Activated T-cell treated with anti-CD3 and anti-CD28 coated beads for 24 hours (primary cell): ENCODE measurements at places on chromosomes 4 and X.

GRCh38 chr4:120839334-120839973 is 83.1 kb downstream of the PRDM5 start:
- DNase-seq: no peak

- no peak for DNase-seq
These were observed 266.3 kb upstream of the NOCT start for GRCh38 chr4:138749303-138749702.

DNA sequence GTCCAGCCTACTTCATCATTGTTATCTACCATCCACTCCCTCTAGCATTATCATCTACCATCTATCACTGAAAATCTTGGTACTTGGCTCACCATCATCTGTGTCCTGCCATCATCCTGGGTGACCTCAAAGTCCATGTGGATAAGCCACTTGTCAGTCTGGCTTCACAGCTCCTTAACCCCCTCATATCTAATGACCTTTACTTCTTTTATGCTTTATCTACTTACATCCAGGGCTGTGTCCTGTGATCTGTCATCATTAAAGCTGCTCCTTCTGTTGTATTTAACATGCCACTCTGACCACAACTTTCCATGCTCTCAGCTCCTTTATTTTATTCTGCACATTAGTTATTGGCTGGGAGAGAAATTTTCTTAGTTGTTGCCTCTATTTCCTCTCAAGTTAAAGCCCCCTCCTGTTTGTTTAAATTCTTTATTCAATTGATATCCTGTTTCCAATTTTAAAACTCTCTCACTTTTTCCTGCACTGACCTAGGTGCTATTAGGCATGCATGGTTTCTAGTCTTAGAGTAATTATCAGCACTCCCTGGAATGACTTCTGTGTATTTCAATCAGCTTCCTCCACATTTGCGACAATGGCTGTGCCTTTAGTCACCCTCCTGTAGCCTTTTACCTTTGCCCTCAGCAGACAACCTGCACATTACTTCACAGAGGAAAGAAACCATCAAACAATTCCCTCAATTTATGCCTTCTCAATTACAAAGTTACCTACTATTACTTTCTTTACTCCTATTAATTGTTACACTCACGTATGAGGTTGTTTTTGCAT is 8.1 kb upstream of the FABP2 start:
- no peak for DNase-seq

- no peak for DNase-seq
These were observed 42.4 kb downstream of the HTR2C start for GRCh38 chrX:114626323-114626722.

DNA sequence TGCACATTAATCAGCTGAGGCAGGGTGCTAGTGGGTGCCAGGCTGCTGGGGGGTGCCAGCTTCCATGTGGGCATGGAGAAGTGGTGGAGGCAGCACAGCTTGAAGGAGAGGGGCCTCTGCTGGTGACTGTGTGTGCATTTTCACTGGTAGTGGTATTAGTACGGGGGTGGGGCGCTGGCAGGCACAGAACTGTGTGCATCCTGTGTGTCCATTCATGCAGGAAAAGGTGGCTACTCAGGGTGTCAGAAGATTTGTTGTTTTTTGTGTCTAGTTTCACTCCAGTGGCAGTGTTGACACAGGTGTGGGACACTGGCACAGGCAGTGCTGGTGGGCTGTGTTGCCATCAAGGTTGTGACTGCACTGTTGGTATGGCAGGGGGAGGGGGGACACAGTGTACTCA is 1303.6 kb downstream of the FAM133A start:
- DNase-seq: no peak

DNA sequence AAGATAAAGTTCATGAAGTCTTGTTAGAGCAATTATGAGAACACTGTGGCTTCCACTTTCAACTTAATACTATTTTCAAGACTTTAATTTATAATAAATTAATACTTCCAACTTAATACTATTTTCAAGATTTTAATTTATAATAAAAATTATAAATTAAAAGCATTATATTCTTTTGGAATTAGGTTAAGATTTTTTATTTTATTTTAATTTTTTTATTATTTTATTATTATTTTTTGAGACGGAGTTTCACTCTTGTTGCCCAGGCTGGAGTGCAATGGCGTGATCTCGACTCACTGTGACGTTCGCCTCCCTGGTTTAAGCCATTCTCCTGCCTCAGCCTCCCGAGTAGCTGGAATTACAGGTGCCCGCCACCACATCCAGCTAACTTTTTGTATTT is 126.0 kb upstream of the GUCY1A1 start:
- no peak for DNase-seq

GRCh38 chr4:75490155-75490554 is 24.0 kb downstream of the RCHY1 start:
- DNase-seq: no peak

- no peak for DNase-seq
These were observed 11.9 kb downstream of the USP11 start for GRCh38 chrX:47244676-47245075.

GRCh38 chr4:37780444-37781130 is 45.9 kb upstream of the PGM2 start:
- peak; percentile 9 for DNase-seq

DNA sequence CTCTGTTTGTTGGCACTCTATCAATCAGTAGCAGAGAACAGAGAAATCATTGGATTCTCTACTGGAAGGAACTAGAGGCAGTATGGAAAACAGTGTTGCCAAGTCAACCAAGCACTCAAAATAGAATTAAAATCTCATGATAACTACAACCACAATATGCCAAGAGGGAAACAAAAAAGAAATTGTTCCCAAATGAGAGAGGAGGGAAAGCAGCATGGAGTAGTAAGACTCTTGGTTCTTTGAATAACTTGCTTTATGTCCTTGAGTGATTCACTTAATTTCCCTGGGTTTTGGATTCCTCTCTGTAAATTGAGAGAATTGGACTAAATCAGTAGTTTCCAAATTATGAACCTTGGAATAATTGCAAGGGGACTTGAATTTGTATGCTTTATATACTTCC is 285.5 kb upstream of the ANKRD50 start:
- DNase-seq: no peak
